Stimulated activated CD4-positive, alpha-beta T cell treated with anti-CD3 and anti-CD28 coated beads, TNF-alpha, amount 100 ng/mL, for 24 hours (primary cell): ENCODE measurements at places on chromosomes 7 and 10.

GRCh38 chr10:4437791-4438190 lies 388.2 kb upstream of the AKR1E2 start:
- no peak for DNase-seq

DNA sequence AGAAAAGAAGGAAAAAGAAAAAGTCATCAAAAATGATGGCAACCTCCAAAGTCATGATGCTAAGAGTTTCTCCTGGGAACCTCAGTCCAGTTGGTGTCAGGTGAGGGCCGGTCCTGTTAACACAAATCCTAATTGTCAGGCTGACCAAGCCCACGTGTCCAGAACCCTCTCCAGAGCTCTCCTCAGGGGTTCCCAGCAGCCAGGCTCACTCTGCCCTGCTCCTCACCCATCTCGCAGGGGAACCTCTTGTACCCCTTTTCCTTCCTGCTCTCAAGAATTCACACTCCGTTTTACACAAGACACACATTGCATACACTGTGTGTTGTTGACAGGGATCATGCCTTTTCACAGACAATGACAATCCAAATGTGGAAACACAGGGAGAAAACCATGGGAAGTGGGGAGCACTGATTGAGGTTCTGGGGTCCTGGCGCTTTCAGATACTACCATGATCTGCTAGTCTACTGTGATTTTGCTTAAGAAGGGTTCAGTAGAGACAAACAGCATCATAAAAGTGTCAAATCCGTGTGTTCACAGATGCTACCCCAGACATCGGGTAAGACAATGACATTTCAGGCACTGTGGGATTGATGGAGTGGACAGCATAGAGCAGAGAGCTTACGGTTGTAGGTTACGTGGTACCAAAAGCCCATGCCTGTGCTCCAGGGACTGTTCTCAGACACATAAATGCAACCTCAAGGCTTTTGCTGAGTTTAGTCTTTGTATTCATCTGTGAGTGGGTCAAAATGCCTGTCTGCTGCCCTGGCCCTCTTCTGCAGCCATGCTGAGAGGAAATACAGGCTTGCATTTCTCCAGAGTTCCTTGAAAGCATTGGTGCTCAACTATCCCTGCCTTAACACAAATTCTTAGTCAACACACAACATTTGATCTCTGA lies 16.0 kb downstream of the IL2RA start:
- DNase-seq = no peak

GRCh38 chr7:157846271-157846670 lies 509.5 kb downstream of the DNAJB6 start:
- DNase-seq = no peak

DNA sequence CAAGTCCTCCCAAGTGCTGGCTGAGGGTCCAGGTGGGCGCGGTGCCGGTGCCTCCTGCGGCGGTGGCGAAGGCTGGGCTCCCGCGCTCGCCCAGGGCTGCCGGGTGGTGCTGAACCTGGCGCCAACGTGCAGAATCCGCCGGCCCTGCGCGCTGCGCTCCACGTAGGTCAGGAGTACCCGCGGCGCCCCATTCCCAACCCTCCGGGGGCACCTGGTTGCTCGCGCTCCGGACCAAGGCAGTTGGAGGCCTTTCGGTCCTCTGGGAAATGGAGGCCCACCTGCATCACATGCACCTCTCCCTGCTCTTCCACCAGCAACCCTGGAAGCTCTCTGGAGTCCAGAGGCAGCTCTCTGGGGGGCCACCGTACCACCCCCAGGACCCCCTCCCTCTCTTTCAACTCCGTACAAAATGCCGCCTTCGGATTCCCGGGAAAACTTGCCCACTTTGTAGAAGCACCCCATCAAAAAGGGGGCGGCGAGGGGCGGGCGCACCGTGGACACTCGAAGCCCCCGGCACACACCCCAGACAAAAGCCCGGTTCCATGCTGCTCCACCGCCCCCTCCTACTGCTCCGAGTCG lies 745 bp downstream of the SLC16A9 start:
- DNase-seq = no peak

GRCh38 chr7:107879400-107880035 lies 11.5 kb upstream of the DLD start:
- DNase-seq = peak; percentile 29

GRCh38 chr7:120740348-120740747 lies 117.6 kb downstream of the TSPAN12 start:
- no peak for DNase-seq

- DNase-seq = no peak
Measured at GRCh38 chr10:33237736-33238624, 96.5 kb downstream of the NRP1 start.

- DNase-seq = peak; percentile 51
Measured at GRCh38 chr10:122342293-122343134, 32.0 kb upstream of the PLEKHA1 start.

DNA sequence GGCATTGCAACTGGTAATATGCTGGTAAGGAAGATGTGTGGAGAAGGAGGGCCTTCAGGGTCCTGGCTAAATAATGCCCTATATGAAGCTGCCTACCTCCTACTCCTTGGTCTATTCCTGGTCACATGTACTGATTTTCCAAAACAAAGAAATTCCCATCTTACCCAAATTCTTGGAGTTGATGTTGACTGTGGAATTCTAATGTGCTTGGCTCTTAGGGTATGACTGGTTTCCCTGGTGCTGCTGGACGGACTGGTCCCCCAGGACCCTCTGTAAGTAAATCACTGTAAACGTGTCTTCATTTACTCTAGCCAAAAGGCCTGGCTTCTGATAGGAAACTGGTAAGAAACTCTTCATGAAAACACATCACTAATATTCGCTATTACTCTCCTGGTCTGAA lies 27.0 kb downstream of the COL1A2 start:
- DNase-seq = no peak

GRCh38 chr10:20874261-20874660 lies 22.9 kb downstream of the NEBL start:
- no peak for DNase-seq

DNA sequence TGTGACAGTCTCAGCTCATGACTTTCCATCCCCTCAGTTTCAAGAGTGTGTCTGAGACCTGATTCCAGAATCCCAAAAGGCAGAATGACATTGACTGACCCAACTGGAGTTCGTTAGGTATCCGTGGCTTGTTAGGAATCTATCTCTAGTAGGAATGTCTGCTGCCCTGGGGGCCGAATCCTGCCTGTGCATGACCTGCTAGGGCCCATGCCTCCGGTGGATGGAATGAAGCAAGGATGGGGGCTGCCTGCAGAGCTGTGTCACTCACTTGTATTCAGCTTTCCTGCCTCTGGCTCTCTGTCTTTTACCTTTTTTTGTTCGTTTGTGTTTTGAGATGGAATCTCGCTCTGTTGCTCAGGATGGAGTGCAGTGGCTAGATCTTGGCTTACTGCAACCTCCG lies 129.5 kb downstream of the SDK1 start:
- DNase-seq = no peak

DNA sequence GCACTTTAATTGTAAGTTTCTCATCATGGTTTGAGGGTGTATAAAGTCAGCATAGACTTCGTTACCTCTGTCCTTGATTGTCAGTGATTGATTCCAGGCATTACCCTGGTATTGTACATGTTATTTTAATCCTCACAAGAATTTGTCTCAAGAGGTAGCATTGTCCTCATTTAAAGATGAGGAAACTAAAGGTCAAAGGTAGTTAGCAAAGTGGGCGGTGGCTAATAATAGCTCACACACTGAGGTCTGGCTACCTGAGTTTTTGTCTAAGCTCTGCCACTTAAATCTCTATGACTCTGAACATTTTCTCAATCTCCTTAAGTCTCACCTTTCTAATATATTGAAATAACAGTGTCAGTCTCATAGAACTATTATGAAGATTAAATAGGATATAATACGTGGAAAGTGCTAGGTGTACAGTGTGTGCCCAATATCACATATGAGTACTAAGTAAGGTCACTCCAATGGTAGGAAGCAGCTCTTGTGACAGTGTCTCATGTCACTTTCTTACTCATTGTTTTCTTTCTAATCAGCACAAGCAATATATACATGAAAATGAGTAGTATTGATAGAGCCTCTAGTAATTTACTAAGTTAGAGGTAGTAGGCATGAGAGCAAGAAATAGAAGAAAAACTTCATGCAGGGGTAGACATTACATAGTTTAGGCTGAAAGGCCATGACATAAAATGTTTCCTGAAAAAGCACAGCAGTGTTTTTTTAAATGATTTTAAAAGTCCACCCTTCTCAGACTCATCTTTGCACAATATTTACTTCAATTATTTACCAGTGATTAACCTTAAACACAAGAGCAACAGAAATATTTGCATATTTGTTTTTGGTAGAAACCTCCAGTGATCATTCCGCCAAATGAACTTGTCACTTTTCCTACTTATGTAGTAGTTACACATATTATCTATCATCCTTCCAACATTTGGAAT lies 21.0 kb downstream of the AHR start:
- no peak for DNase-seq

DNA sequence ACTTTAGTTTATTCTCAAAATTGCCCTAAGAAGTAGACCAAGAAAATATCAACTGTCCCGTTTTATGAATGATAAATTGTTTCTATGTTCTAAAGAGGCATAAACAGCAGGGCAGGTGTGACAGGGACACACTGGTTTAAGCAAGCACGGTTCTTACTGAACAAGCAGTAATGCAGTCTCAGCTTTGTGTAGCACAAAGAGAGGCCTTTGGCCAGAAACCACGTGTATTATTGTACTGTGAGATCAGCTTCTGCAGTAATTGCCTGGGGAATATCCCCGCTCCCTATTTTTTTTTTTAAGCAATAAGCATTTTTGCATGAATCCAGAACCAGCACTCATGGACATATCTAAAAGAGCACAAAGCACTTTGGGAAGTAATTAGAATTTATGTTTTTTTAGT lies 255.4 kb downstream of the WDR11 start:
- no peak for DNase-seq

DNA sequence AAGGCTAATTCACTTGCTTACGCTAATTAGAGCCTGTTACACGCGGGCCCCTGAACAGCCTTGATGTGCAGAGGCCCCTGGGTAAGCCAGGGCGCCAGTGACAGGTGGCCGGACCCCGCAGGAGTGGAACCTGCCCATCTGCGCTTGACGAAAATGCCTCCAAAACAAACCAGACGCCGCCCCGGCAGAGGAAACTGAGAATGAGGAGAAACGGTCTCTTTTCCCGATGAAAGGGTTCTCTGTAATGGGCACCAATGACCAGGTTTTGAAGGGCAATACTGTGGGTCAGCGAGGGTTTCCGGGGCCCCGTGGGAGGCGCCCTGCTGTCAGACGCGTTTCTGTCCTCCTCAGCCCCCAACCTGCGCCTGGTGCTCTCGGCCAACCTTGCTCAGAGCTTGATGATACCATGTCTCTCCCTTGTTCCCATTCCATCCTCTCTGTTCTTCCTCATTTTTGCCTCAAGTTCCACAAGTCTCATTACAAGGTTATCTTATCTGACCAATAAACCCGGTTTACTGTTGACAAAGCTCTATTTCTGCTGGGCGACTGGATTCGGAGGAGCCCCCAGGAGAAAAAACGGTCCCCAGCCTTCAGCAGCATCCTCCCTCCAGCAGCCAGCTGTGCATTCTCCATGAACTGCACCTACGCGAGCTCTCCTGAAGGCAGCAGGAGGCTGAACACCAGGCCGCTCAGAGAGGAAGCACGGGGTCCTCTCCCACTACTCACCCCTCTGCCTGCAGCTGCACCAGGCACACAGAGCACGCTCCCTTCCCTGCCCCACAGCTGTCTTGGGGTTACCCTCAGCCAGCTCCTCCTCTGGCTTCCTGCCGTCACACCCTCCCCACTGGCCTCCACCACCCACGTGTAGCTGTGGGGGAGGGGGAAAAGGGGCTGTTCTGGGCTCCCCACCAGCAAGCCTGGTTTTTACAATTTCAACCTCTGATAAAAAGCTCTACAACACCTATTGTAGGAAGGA lies 202.0 kb downstream of the MAD1L1 start:
- no peak for DNase-seq

DNA sequence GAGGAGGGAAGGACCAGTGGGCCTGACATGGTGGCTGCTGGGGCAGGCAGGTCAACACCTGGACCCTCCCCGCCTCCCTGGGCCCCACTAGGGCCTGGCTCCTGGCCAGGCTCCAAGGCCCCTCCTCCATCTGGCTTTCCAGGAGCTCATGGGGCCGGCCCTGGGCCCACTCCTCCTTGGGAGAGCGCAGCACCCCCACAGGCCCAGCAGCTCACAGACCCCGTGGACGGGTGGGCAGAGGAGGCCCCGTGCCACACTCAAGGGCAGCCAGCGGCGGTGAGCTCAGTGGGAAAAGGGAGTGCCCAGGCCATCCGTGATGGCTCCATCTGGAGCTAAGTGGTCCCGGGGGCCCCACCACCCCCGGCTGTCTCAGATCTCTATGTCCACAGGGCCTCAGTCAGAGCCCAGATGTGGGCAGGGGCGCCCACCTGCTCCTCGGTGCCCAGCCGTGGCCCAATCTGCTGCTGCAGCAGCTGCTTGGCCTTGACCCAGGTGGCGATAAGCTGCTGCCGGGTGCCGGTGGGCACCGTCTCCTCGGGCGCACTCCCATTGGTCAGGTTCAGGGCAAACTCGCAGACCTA lies 32.8 kb downstream of the CFAP46 start:
- no peak for DNase-seq

- no peak for DNase-seq
Measured at GRCh38 chr10:70035531-70035930, 17.1 kb upstream of the MACROH2A2 start.

- no peak for DNase-seq
Measured at GRCh38 chr7:99004216-99004615, 125.9 kb downstream of the TRRAP start.

DNA sequence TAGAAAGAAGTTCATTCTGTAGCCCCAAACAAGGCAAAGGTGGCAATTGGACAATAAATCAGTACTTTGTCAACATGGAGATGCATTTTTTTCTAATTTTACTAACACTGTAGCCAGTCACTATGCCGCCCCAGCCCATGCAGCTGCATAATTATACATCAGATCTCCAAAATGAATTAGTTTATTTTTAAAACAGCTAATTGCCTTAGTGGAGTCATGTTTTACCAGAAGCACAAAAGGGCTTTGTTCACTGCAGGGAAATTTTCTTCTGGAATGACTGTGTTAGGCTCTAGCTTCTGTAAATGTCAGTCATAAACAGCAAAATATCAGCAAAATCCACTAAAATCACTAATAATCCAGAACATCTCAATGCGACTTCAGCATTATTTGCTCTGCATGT lies 20.1 kb upstream of the HDAC9 start:
- DNase-seq = no peak

DNA sequence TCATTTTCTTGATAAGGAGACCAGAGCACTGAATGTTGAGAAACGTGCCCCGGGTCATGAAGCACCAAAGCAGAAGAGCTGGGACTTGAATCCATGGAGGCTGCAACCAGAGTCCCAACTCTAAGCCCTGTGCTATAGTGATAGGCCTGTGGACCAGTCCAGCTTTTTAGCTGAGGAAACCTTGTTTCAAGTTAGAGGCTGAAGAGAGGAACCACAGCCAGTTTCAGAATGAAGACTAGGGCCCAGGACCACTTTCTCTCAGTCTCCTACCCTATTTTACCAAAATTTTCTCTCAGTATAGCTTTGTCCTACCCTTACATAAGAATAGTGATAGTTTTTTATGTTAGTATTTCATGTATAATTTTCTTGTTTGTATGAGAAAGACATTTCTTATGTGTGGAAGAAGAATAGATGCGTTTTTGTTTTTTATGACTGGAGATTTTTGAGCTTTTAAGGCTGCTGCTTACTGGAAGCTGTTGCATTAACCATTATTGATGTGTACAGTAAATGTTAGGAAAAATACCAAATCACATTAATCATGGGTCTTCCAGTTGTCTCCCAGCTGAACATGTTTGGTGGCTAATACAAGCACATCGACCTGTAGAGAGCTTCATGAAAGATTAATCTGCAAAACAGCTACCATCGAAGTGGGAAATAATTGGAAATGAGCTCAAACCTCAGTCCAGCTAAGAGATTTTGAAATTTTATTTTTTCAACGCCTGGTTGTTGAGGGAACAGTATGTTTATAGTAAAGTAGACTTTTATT lies 45.0 kb upstream of the CSTF2T start:
- no peak for DNase-seq
